ENCODE measurements at places on chromosomes 6 and 20.

DNA sequence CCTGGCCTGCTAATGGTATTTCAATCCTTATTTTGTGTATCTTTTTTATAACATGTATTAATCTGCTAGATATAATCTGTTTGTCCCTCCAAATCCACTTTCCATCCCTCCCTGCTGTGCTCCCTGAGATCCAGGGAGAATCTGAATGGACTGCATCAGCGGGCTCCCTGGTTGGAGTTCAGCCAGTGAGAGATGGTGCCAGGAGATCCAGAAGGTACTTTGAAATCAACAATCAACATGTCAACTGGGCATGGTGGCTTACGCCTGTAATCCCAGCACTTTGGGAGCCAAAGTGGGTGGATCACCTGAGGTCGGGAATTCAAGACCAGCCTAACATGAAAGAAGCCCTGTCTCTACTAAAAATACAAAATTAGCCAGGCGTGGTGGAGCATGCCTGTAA is 4.4 kb downstream of the ATF6B start:
- DNase-seq, result no peak

- DNase-seq, result peak; percentile 39
Measured at GRCh38 chr6:42404484-42404883, 47.2 kb downstream of the TRERF1 start.

DNA sequence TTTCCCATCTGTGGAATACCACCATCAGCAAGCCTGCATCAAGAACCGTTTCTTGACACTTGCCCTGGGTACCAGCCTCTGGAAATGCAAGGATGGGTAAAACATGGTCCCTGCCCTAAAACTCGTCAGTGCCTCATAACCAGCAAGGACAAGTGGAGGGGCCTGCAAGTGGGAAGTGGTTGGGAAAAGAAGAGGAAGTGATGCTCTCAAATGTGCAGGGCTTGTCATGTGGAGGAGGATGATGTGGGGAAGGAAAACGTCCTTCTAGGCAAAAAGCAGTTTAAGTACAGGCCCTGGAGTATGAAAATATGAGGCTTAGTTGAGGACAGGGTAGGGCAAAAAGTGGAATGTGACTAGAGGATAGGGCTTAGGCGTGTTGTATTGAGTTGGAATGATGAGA is 19.0 kb downstream of the RREB1 start:
- DNase-seq, result no peak

DNA sequence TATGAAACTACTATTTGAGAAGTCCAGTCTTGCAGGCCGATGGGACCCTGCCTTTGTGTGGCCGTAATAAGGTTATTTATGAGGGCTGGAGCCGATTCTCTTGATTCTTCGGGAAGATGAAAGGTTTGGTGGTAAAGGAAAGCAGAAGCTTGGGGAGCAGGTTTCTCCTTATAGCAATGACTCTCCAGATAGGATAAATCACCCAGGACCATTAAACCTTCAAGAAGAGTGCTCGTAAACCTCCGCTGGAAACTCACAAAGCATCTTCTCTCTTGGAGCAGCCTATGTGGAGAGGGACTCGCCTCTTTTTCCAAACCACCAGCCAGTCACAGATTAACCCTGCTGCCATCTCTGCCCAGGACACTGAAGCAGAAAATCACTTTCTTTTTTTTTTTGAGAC is 69.6 kb upstream of the SALL4 start:
- no peak for DNase-seq

- no peak for DNase-seq
Measured at GRCh38 chr20:36066777-36067176, 87.8 kb upstream of the EPB41L1 start.

- no peak for DNase-seq
Measured at GRCh38 chr20:2528671-2529271, 7.6 kb upstream of the TMC2 start.

DNA sequence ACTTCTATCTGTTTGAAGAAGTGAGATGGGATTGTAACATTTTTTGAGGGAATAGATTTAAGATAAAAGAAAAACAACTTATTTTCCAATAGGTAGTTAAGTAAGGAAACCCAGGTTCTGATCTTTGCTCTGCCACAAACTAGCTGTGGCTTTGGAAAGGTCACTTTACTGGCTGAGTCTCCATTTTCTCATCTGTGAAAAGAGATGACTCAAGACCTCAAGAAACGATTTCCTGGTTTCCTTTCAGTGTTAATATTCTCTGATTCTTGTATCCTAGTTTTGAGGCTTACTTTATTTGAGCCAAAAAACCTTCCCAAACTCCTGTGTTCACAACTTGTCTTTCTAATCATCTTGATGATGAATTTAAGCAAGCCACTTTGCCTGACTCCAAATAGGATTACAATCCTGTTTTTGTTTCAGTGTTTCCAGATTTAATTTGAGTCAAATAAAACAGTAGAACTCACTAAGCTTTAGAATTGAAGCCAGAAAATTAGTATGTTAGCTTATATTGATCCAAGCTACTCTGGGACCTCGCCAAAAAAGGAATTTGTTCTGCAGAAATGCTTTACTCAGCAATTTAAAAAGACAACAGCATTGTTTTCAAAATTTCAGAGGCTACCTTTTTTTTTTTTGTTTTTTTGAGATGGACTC is 51.1 kb downstream of the ENPP1 start:
- no peak for DNase-seq

DNA sequence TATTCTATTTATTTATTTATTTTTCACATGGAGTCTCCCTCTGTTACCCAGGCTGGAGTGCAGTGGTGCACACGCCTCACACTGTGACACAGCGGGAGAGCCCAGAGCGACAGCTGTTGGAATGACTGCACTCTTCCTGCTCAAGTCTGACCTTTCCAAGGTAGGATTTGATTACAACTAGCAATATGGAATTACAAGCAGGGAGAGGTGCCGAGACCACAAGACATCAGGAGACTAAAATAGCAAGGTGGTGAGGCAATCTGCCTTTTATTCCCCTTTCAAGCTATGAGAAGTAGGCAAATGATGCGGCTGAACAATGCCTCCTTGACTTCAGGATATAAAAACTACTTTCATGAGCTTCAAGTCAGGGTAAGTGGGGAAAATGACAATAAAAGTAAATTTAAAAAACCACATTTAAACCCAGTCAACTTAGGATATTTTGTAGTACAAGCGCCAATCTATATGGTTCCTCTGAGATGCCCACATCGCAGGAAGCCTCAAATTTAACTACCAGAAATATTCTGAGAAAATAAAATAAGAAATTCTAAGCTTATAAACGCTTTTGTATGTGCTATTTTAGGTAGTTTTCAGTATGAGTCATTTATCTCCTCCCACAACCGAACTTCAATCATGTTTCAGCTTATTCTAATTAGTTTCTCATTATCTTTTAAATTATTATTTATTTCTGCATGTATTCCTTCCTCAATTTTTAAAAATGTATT is 146.9 kb upstream of the SGK1 start:
- DNase-seq, result no peak

- DNase-seq, result no peak
Measured at GRCh38 chr20:41049451-41049850, 20.8 kb downstream of the TOP1 start.

GRCh38 chr20:64254156-64254555 is 1.4 kb upstream of the PCMTD2 start:
- no peak for DNase-seq

DNA sequence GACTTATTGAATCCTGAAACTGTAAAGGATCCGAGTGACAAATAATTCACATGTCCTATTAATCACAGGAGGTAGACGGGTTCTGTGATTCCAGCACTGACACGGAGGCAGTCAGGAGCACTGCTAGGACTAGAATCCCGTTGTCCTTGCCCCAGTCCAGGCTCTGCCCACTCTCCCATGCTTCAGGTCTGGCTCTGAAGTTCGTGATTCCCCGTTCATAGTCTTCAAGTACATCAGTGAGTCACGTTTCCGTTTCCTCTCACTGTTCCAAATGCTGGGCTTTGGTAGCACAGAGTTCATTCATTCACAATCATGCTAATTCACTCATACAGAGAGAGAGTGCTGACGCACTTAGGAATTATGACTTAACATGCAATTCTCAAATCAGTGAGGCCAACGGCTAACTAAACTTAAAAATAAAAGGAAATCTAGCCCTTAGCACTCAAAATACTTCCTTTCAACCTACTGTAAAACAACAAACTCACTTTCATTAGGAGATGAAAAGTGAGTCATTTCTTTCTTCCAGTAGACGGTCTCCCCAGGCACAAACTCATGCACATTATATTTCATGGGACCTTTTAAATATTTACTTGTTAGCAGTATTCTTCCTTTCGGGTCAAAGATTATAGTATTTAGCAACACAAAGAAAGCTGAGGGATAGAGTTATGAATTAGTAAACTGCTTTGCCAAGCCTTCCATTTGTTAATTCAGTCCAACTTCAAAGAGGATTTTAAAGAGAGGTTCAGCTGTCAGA is 94.0 kb upstream of the NHSL1 start:
- DNase-seq, result peak; percentile 47

- no peak for DNase-seq
Measured at GRCh38 chr6:38306931-38307330, 332.8 kb downstream of the BTBD9 start.

- DNase-seq, result no peak
Measured at GRCh38 chr20:58944610-58945009, 36.4 kb upstream of the NELFCD start.

GRCh38 chr20:4174909-4175308 is 159.6 kb upstream of the RNF24 start:
- no peak for DNase-seq

- peak; percentile 12 for DNase-seq
Measured at GRCh38 chr20:46588532-46589511, 38.4 kb upstream of the OCSTAMP start.

DNA sequence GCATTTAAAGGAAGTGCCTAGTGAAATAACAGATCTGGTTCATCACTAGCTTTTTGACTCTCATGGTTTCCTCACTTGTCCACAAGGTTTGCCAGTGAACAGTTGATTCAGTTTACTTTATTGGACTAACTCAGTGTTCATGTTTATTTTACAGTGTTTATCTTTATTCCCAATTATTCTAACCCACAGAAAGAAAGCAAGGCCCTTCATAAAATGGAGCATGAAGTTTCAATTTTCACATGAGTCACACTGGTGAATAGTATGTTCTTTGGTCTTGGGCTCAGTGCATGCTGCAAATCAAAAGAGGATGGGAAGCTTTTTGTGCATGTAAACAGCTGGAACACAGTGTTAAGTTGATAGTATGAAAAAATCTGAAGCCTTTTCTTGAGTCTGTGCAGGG is 217.6 kb upstream of the HDDC2 start:
- DNase-seq, result no peak

DNA sequence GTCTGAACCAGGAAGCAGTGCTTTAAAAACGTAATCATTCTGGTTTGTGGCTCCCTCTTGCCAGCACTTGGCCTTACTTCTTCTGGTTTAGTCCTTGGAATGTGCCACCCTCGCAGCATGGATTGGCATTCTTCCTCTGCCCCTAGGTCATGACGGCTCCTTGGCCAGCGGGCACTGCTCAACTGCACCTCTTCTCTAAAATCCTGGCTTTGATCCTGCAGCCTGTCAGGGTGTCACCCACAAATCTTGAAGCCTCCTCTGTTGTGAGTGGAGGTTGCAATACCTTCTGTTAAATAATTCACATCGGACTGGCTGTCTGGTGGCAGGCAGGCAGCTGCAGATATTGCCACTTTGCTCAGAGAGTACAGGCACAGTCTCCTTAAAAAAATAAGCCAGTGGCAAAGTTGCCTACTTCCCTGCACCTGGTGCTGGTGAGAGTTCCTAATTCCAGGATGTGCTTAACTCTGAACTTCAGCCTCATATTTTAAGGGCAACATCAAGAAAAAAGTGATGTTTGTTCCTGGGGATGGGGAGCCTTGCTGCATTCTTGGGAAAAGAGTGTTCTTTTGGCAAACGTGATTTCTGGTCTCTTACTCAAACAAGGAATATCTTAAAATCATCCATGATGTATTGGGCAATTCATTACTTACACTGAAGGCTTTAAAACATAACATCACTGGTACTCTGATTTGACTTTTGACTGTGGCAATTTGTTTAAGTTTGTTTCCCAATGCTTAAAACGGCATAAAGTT is 179.8 kb downstream of the FOXA2 start:
- no peak for DNase-seq

- no peak for DNase-seq
Measured at GRCh38 chr20:18077157-18077556, 19.4 kb upstream of the OVOL2 start.

DNA sequence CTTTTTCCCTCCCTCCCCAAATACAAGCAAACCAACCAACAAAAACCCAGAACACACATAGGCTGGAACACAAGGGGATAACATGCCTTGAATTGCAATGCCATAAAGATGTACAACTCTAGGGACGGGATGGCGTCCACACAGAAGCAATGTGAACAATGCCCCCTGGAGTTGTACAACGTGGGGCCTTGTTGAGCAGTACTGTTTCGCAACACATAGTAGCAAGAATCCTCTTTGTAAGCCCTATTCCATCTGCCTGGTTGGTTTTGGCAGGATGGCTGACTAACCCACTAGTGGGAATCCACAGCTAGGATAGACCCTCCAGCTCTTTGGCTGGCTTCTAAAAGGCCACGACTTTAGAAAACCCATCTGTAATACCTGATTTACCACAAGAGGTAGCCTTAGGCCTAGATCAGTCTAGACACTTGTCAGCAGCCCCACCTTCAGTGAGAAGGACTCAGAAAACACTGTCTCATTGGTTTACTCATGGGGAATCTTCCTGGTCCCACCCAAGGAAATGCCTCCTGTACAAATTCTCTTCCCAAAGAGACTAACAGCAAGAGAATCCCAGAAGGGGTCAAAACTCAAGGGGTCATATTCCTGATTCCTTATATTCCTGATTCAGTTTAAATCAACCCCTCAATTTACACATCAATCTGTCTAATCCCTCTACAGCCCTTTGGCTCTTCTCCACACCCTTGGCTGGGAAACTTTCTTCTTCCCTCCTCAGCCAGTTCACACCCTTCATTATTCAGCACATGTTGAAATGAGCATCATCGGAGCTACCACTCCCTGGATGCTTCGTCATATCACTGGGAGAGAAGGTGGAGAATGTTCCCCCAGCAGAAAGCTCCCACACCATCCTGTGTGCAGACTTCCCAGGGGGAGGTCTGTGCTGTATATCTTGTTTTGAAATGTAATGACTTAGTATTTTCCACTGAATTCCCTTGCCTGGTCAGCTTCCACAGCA is 622.4 kb upstream of the FLRT3 start:
- DNase-seq, result no peak

- no peak for DNase-seq
Measured at GRCh38 chr6:127980996-127981395, 80.1 kb upstream of the THEMIS start.

GRCh38 chr6:89385156-89385667 is 26.9 kb downstream of the RRAGD start:
- no peak for DNase-seq
